ENCODE measurements at places on chromosomes 1 and 21.

- no peak for DNase-seq
Measured at GRCh38 chr1:81666586-81666985, 134.1 kb upstream of the ADGRL2 start.

DNA sequence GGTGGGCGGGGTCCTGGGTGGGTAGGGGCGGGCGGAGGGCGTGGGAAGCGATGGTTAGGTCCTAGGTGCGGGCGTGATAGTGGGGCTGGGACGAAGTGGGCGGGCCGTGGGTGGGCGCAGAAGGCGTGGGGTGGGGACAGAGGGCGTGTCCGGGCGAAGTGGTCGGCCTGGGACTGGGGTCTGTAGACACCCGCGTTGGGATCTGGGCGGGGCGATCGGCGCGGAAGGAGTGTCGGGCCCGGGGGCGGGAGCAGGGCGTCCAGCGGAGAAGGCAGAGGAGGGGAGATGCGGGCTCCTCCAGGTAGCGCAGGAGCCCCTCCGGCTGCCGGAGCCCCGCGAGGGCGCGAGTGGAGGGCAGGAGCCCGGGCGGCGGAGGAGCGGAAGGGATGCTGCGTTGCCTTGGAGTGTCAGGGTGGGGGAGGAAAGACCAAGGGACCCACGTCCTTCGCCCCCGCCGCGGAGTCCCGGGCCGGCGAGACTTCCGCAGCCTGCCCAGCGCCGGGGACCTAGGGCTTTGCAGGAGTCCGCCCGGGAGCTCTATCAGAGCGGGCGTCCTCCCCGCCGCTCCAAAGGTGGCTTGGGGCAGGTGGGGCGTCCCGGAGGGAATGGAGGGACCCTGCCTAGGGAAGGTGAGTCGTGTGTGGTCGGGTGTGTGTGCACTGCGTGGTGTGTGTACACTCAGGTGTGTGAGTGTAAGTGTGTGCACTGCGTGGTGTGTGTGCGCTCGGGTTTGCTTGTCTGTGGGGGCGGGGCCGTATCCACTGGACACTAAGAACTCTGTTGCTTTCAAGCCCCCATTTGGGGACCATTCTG lies 27.0 kb upstream of the PRSS38 start:
- no peak for DNase-seq

DNA sequence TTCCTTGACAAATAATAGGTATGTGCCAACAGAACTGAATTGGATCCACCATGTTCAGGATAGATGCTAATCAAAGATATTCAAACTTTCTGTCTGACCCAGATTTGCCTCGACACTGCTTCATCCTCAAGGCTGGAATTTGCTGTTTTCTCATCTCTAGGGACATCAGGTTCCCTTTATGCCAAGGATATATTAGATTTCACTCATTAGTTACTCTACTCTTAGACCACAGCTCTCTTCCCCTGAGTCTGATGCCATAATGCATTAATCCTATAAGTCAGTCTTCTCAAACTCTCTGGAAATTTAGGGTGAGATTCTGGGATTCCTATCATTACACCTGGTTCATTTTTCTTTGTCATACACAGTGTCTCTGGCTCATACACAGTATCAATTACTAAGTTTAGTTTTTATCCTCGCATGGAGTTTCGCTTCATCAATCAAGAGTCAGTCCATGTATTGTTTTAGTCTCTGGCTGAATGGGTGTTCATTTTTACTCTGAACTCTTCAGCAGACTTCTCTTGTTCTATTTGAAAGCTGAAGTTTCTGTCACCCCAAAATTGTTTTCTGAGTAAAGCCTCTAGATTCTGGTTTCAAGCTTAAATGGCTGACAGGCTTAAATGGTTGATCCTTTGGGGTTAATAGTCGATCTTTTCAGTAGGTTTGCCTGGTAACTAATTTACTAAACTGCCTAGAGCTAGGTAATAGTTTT lies 9.3 kb upstream of the DCAF6 start:
- no peak for DNase-seq

DNA sequence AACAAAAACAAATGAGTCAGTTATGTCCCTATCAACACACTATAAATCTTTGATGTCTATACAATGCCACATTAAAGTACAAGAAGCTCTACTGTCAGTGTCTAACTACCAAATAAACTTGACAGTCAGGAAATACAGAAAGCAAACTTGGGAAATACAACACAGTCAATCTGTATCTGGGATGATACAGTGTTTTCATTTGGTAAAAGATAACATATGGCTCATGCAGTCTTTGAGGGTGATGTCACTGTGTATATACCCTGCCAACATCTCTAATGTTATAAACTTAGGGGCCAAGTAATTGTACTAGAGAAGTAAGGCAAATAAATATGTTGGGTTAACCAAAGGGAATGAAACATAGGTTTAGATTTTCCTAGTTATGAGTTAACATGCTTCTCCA lies 552.5 kb upstream of the ADAMTS5 start:
- no peak for DNase-seq

DNA sequence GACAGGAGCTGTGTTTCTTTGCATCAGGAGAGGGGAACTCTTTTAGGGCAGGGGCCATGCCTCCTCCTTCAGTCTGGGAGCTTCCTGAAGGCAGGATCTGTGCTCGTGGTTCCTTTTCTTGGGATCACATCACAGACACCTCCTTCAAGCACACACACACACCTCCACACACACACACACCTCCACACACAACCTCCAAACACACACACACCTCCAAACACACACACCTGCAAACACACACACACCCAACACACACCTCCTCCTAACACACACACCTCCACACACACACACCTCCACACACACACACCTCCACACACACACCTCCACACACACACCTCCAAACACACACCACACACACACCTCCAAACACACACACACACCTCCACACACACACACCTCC lies 10.5 kb downstream of the LGR6 start:
- no peak for DNase-seq

DNA sequence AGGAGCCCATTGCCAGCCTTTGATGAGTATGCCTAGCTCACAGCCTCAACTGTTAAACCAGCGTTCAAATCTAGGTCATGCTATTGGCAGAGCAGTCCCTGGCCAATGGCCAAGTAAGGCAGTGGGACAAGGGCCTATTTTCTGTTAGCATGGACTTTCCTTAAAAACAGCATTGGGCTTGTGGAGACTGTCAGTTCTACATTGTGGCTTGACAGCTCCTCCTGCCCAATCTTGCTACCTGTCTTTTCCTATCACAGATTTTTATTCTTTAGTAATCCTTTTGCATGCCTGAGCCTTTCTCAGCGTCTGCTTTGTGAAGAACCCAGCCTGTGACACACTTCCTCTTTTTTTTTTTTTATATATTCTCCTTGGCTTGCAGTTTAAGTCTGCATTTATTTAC lies 56.4 kb downstream of the DIP2A start:
- no peak for DNase-seq

DNA sequence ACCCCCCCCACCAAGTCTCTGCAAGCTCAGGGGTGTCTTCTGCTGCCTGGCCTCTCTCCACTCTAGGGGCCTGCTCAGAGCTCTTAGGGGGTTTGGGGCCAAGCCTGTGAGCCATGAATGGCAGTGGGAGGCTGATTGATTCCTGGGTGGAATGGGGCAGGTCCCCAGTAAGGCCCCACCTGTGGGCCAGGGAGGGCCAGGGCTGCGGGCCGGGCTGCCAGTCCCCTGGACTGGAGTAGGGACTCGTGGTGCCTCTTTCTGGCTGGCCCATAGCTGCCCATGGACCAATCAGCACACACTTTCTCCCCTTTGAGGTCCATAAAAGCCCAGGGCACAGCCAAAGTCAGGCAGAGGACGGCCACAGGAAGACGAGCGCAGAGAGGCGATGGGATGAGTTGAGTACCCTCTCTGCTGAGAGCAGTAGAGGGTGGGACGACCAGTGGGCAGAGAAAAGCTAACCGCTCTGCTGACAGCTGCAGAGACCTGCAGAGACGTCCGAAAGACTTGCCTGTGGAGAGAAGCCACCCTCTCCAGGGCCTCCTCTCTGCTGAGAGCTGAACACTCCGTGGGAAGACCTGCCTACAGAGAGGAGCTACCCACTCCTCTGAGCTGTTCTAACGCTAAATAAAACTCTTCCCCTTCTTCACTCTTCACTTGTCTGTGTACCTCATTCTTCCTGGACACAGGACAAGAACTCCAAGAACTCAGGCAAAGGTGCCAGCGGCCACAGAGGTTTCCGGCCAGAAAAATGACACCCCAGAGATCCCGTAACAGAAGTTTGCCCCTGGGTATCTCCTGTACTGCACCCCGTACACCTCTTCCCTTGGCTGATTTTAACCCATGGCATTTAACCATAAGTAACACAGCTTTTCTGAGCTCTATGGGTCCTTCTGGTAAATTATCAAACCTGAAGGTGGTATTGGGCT lies 38.2 kb upstream of the TARDBP start:
- no peak for DNase-seq

GRCh38 chr1:50774759-50775351 lies 185.2 kb downstream of the FAF1 start:
- DNase-seq, result no peak

GRCh38 chr1:69568421-69569174 lies 876 bp downstream of the LRRC7 start:
- no peak for DNase-seq

DNA sequence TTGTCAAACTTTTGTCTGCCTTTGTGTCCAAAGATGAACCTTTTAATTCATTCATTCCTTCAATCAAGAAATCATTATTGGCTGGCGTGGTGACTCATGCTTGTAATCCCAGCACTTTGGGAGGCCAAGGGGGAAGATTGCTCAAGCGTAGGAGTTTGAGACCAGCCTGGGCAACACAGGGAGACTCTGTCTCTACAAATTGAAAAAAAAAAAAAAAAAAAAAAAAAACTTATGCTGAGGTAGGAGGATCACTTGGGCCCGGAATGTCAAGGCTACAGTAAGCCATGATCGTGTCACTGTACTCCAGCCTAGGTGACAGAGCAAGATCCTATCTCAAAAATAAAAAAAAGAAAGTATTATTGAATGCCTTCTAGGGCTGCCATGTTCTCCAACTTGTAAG lies 51.3 kb upstream of the CXADR start:
- no peak for DNase-seq

DNA sequence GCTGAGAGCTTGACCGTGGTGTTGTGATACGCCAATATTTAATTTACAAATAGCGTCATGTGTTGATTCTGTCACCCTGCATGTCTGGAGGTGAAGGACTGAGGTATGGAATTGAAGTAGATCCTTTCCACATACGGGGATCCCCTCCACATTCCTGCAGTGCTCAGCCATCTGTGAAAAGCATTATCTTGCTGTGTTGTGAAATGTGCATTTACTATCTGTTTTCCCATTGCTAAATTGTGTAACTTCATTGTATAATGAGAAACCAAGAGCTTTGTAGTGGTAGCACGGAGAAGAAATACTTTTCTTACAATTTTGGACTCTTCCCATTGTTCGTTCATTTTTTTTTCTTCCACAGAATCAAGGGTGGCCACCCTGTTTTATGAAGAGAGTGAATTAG lies 577.3 kb upstream of the ZP4 start:
- no peak for DNase-seq

DNA sequence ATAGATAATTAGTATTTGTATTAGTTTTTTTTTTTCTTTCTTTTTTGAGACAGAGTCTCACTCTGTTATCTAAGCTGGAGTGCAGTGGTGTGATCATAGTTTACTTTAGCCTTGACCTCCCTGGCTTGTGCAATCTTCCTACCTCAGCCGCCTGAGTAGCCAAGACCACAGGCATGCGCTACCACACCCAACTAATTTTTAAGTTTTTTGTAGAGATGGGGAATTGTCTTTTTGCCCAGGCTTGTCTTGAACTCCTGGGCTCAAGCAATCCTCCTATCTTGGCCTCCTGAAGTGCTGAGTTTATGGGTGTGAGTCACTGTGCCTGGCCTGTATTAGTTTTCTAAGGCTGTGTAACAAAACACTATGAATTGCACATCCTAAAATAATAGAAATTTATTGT lies 58.3 kb downstream of the MSH4 start:
- no peak for DNase-seq

DNA sequence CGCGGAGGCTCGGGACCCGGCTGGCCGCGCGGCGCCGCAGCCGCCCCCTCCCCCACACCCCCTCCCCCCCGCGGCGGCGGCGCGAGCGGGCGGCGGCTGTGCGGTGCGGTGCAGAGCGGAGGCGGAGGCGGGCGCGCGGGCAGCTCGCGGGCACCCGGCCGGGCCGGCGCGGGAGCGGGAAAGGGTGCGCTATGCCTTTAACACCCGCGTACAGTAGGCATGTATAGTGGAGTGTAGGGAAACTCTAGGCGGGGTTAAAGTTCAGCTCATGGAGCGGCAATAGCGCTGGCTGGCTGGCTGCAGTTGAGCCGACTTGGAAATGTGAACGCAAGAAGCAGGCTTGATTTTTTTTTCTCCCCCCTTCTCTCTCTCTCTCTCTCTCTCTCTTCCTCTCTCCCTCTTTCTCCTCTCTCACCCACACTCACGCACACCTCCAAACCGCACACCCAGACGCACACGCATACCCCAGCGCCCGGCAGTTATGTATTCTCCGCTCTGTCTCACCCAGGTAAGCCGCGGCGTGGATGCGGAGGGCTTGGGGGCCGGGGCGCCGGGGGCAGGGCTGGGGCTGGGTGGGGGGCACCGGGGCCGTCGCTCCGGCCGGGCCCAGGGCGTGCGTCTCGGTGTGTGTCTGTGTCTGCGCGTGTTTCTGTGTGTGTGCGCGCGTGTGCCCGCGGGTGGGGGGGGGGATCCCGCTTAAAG lies at the start of gene NFIA:
NFIA (plus strand) TSS at position 251 of the 702 bp plus-strand sequence.
- no peak for DNase-seq

GRCh38 chr1:221783936-221784335 lies 42.0 kb upstream of the DUSP10 start:
- DNase-seq, result no peak

DNA sequence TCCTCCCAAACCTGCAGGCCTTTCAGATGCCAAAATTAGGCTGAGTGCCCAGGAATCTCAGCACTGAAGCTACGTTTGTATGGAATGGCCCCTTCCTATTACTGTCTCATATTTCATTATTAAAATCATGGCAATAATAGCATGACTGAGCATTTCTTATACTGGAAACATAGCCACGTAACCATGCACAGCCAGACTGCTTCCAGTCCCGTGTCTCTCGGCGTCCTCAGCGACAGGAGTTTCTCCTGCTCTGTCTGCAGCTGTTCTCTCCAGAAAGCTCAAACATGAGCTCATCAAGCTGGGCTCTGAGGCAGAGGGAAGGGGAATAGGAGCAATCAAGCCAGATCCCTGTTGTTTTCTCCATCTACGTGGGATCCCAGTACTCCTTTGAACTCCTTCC lies 104.0 kb downstream of the CDC7 start:
- no peak for DNase-seq
